ENCODE measurements at places on chromosomes 3 and 15.

GRCh38 chr3:53150247-53151085, 10.5 kb upstream of the PRKCD start:
- DNase-seq, result no peak

DNA sequence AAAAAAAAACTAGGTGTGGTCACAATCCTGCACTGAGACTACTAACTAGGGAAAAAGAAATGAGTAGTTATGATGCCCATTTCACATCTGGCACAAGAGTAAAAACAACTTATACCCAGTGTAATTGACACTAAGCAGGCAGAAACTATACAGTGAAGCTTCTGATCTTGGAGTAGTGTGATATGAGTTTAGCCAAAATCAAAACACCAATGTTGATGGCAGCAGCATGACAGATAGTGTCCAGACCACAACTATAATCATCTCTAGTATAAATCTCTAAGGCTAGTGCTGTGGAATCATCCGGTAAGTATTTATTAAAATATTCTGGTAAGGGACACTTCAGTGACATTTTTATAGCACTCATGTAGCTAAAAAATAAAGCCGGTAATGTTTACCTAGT, 108.5 kb upstream of the EPHA6 start:
- no peak for DNase-seq

- no peak for DNase-seq
These were observed 42.4 kb upstream of the SLC41A3 start for GRCh38 chr3:126126286-126126685.

GRCh38 chr15:96237002-96237401, 93.5 kb upstream of the NR2F2 start:
- DNase-seq, result no peak

- no peak for DNase-seq
These were observed 208.5 kb upstream of the MRPL3 start for GRCh38 chr3:131711114-131711768.

- DNase-seq, result no peak
These were observed 104.0 kb downstream of the CYP19A1 start for GRCh38 chr15:51234176-51234927.

DNA sequence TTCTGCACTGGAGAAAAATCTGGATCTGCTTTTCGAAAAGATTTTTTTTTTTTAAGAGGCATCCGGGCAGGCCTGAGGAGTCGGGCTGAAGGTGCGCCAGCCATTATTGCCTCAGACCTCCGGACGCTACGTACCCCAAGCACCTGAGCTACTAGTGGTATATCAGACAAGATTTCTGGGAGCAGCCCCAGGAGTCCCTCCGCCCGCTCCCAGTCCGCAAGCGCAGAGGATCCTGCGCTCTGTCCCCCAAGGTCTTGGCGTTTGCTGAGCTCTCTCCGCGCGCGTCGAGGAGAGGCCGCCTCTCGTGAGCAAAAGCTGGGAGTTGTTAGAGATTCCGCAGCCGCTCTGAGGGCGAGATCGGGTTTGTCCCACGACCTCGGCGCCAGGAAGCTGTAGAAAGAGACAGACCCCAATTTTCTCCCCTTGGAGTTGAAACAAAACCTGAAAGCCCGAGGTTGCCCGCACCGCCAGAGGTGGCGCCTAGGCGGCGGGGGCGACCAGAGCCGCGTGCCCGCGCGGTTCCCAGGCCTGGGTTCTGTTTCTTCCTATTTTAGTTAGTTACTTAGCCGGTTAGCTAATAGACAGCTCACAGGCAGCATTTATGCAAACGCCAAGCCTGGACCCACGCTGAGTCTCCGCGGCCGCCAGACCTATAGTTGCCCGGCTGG, 72.5 kb upstream of the POLG start:
- no peak for DNase-seq
